NCI-H1105 treated with DMSO at 0.1 percent for 48 hours (cell line): ENCODE measurements at places on chromosomes 7 and 10.

GRCh38 chr10:103901299-103901698 lies 16.7 kb downstream of the STN1 start:
- no peak for DNase-seq

DNA sequence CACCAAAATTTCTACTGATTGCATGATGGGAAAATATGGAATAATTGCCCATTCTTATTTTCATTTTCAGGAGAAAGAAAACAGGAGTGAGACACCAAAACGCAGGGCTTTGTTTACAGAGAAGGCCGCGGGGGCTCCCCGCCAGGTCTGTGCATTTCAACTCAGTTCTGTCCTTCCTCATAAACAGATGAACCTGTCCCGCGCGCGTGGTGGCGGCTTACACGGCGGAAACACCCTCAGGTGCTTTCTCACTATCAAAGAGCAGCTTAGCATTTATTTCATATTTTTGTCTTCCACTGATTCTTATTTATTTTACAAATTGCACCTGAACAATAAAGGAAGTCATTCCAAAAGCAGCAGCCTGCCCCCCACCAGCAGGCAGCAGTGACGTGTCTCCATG lies 579.4 kb downstream of the PTPRN2 start:
- DNase-seq, result no peak

- DNase-seq, result no peak
Measured at GRCh38 chr10:64277536-64277935, 756.3 kb downstream of the REEP3 start.

DNA sequence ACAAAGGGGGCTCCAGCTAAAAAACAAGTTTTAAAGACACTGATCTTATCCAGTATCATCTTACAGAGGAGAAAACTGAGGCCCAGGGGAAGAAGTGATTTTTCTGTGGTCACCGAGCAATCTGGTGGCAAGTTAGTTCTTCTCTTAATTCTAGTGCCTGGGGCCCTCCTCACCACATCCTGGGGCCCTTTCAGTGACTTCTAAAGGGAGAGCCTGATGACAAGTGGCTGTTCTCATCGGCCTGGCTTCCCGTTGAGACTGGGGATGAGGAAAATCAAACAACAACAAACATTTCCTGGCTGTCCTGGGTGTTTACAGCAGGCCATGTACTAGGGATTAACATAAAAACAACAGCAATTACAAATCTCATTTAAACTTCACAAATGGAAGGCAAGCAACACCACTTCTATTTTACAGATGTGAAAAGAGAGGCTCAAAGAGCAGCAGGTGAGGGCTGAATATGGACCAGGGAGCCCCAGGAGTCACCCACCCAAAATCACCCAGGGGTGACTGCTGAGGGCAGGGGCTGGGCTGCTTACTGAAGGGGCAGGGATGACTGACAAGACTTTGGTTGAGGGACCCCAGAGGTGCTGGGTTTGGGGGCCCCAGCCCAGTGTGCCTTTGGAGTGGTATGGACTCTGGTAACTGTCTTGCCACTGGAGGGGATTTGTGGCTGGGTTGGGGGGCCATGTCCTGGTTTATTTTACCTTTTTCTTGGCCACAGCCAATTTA lies 24.7 kb upstream of the MTPAP start:
- no peak for DNase-seq

- DNase-seq, result no peak
Measured at GRCh38 chr7:139883814-139884213, 54.8 kb downstream of the TBXAS1 start.

GRCh38 chr10:36198322-36198721 lies 556.2 kb upstream of the FZD8 start:
- no peak for DNase-seq

GRCh38 chr7:36180121-36180520 lies 27.1 kb downstream of the EEPD1 start:
- DNase-seq, result no peak

DNA sequence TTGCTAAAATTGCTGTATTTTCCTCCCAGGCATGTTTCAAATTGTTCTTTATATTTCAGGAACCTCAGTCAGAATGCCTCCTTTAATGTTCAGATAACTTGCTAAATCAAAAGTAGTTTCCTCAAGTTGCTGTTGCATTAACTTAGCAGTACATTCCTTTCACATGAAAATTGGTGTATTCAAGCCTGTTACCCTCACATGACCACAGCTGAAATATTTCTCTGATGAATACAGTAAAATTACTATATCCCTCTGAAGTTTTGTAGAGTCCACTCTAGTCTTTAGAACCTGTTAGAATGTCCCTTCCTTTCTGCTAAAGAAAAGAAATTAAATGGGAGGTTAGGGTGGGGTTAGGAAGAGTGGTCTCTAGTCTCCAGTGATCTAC lies 24.5 kb upstream of the C1GALT1 start:
- no peak for DNase-seq

GRCh38 chr10:76285012-76285411 lies 853.6 kb downstream of the LRMDA start:
- DNase-seq, result no peak

- no peak for DNase-seq
Measured at GRCh38 chr7:136086712-136087111, 109.6 kb upstream of the MTPN start.

DNA sequence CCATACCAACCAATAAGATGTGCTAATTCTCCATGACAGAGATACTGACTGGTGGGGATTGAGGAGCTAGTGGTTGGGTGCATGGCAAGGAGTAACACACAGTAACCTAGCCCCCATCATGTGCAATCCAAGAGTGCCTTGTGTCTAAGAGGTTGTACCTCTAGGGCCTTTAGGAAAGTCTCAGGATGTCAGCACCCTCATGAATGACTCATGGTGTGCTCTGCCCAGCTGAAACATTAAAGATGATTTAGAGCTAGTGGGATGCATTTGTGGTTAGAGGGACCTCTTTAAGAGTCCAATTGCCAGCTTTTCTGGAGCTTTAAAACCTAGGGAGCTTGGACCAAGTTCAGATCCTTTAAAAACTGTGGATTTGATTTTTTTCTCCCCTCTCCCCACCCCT lies 181.1 kb downstream of the HERPUD2 start:
- DNase-seq, result no peak

DNA sequence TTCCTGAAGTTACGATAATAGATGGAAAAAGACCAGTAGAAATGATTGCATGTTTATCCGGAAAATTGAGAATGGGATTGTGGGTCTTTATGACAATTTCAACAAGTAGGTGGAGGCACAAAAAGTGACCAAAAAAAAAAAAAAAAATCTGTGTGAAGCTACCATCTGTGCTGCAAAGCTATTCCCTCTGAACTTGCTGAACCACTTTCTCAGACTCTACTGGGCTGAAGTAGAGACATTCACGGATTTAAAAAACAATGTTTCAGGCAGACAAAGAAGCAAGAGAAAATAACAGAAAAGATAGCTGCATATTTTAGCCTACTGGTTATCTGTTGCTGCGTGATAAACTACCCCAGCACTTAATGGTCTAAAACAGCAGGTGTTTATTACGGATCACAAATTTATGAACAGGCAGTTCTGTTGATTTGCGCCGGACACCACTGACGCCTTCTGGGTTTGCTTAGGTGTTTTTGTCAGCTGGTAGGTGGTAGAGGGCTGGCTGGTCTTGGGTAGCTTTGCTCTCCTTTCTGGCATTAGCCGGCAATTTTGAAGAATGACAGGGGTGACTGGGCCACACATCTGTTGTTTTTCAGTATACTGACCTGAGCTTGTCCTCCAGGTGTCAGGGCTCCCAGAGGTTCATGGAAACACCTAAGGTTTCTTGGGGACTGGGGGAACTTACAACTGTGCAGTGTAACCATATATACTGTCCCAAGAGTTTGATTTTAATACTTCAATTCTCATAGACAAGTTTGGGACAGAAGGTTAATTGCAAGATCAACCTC lies 665.1 kb downstream of the CCSER2 start:
- DNase-seq, result no peak

- DNase-seq, result no peak
Measured at GRCh38 chr7:121824276-121824675, 48.7 kb upstream of the PTPRZ1 start.

GRCh38 chr10:93451244-93451947 lies 30.7 kb downstream of the MYOF start:
- no peak for DNase-seq

DNA sequence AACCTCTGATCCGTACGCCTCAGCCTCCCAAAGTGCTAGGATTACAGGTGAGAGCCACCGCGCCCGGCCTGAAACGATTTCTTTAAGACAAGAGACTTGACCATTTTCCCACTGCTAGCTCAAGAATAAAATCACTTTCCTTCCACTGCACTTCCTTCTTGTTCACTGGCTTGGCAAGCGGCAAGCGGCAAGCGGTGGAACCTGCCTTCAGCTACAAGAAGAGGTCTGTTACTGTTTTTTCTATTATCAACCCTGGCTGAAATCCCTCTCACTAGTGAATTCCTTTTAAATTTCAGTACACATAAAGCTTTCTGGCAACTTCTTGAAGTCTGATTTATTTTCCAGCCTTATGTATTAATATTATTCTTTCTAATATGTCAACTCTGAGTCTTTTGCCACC lies 12.8 kb upstream of the GNAT3 start:
- DNase-seq, result no peak

DNA sequence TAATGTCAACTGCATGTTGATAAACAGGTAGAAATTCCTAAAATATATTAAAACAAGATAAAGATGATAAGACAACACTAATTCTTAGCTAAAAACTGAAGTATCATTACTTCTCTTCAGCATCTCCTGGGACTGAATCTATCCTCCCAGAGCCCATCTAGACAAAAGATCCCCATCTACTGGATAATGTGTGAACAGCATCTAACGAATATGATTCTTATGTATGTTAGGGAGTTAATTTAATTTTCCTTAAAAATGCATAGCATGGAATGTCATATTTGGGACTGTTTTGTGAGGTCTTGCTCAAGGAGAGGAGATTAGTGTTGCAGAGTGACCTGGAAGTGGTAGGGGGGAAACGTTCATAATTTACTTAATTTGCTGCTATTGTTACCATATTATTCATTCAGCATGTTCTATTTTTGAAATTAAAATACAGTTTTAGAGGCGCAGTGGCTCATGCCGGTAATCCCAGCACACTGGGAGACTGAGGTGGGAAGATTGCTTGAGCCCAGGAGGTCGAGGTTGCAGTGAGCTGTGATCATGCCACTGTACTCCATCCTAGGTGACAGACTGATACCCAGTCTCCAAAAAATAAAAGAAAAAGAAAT lies 305.1 kb upstream of the CSTF2T start:
- DNase-seq, result no peak

- no peak for DNase-seq
Measured at GRCh38 chr7:98509836-98510235, 107.2 kb upstream of the NPTX2 start.

GRCh38 chr7:112487457-112488263 lies 6.9 kb downstream of the LSMEM1 start:
- no peak for DNase-seq

- no peak for DNase-seq
Measured at GRCh38 chr10:24681572-24682088, 42.1 kb downstream of the ARHGAP21 start.

GRCh38 chr7:139297795-139298194 lies 43.3 kb upstream of the FMC1 start:
- no peak for DNase-seq

- DNase-seq, result no peak
Measured at GRCh38 chr10:97503406-97503805, 4.7 kb downstream of the UBTD1 start.

DNA sequence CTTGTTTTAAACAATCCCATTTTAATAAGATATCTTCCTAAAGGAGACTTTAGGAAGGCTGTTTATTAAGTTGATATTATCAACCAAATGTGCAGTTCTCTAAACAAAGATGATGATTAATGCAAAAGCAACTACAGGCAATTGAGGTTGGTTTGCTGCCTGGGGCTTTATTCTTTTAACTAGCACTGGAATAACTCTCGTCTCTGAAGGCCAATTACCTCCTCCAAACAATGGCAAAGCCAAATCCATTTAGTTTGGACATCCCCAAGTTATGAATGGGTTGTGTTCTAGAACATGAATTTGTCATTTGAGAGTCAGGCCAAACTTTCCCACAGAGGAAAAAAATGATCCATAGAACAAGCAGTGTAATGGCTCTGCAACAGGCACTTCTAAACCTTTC lies 114.1 kb downstream of the SLC16A9 start:
- peak; percentile 5 for DNase-seq

DNA sequence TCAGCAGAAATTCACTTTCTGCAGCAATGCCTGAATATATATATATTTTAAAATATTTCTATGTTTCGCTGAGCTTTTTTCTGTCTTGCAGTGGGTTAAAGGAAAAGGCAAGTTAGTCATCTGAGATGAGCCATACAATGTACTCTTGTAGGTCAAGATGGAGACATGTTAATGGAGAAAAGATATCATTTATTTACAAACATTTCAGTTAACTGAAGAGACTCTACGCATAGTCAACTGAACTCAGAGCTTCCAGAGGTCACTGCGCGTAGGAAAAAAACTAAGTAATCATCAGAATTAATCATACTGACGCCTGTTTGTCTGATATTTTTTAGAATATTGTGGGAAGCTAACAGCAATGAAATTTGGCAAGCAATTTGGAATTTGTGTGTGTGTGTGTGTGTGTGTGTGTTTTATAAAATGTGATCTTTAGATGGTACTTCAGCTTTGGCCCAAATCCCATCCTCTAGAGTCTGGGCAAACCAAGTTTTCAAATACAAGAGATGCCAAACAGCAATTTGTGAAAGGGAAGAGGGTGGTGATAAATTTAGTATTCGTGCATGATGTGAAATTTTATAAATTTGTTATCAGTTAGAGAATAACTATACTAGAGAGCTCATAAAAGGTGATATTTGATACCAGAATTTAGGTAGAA lies 193.9 kb upstream of the AGR3 start:
- DNase-seq, result peak; percentile 34

DNA sequence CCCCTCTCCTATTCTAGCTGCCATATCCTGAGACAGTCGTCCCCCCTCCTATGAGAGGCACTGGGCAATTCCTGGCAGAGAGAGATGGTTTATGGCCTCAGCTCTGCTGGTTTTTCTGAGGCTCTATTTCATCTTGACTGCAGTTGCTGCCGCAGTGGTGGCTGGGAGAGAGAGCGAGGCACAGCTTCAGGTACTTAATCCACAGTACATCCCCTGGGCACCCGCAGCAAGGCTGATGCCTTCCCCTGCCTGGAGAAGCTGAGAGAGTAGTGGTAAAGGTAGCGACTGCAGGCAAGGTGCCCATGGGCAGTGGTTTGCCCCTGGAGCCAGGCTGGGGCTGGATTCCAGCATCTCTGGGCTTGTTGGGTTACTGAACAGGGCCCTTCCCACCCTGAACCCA lies 324.7 kb downstream of the RPS24 start:
- no peak for DNase-seq

- no peak for DNase-seq
Measured at GRCh38 chr10:69172241-69172982, 7.6 kb upstream of the SUPV3L1 start.

GRCh38 chr10:132946-133898 lies 2.0 kb upstream of the ZMYND11 start:
- no peak for DNase-seq

DNA sequence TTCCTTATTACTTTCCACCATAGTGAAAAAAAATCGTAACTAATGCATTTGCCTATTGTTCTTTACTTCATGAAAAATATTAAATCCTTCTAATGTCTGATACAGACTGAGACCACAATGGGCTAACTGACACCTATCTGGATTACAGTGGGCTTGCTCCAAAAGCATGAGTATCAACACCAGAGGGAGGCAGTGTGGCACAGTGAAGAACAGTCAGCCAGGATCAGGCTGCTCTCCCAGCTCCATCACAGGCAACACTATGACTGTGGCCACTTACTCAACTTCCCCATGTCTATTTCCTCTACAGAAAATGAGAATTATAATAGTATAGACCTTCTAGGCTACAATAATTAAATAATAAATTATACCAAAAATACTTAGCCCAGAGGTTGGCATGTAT lies 97.2 kb downstream of the SLC25A13 start:
- no peak for DNase-seq

- peak; percentile 53 for DNase-seq
Measured at GRCh38 chr10:131885391-131886165, 15.2 kb upstream of the PPP2R2D start.

GRCh38 chr10:57049096-57049495 lies 688.0 kb upstream of the ZWINT start:
- DNase-seq, result no peak
